ENCODE measurements at places on chromosomes 6 and 20. TPM values are rescaled to one million over a fixed set of nuclear protein-coding genes. Genes with fewer than 3 reads are reported as not detected.

GRCh38 chr6:121925024-121925423, 474.4 kb upstream of the HSF2 start:
- no peak for DNase-seq

- peak; percentile 88 for DNase-seq
Observed at GRCh38 chr6:147699637-147700036, 191.1 kb downstream of the SAMD5 start.

Gene FAM184A
- 0.99 TPM for total RNA-seq

DNA sequence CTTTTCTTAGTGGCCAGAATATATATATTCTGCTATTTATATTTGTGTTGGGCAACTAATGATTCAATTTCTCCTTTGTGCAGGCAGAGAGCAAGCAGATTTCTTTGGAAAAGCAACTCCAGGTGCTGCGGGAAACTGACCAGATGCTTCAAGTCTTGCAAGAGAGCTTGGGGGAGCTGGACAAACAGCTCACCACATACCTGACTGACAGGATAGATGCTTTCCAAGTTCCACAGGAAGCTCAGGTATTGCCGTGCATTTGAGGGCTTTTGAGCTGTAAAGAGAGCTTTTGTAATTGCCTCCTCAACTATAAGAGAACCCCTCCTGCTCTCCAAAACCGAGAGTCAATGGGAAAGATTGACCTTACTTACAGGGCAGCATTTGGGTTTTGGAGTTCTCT, 203.5 kb downstream of the UTRN start:
- no peak for DNase-seq

- DNase-seq: no peak
Observed at GRCh38 chr6:137102851-137103492, 58.2 kb upstream of the IL20RA start.

- no peak for DNase-seq
Observed at GRCh38 chr6:42409581-42409980, 42.1 kb downstream of the TRERF1 start.

Gene SPTLC3
- 4.2 TPM for total RNA-seq

DNA sequence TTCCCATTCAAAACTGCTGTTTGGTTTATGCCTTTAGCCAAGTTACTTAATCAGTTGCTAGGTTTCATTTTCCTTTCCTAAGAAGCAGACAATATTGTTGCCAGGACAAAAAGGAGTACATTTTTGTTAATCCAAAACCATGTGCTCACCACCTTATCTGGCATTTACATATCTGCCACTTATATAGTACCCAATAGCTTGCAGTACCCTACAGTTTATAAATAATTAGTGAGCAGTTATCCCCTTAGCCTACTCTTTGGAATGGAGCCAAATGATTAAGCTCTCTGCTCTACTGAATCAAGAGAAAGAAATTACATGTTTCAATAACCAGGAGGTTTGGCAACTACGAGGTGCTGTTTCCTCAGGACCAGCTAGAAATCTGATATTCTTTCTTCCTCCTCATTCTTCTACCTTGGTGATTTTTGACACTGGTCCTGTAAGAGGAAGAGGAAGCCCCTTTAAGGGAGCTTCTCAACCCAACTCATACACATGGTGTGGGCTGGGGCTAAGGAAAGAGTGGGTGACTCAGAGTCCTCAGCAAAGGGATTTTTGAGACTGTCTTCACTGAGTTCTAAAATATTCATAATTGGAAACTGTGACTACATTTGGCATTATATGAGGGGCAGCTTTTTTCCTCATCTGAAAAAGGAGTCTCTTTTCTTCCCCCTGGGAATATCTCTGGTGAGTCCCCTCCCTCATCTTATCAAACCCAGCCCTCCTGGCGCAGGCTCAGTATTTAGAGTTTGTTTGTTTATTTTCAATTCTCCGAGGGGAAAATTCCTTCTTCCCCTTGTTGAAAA, 1.5 kb downstream of the ZNFX1 start:
- peak; percentile 88 for DNase-seq
